ENCODE measurements at places on chromosomes 6 and 20. TPM values are rescaled to one million over a fixed set of nuclear protein-coding genes. Genes with fewer than 3 reads are reported as not detected.

TRIM10 gene
- not detected for polyA plus RNA-seq

GRCh38 chr20:59940956-59941294, 736 bp downstream of the FAM217B start:
- peaks cover 16% of the 10 kb centered on the region for H3K36me3 ChIP-seq
- DNase-seq: no peak
- peaks cover 35% of the 10 kb centered on the region for H3K27me3 ChIP-seq
- peak overlapping the region; percentile 92 for H3K27ac ChIP-seq
- peaks cover 14% of the 10 kb centered on the region for H3K4me1 ChIP-seq
- H3K4me3 ChIP-seq: peak overlapping the region; percentile 74

TAP1 gene
- 13.8 TPM for polyA plus RNA-seq

HCRTR2 gene
- polyA plus RNA-seq: 0.15 TPM
